ENCODE measurements at places on chromosomes 6 and 20. TPM values are rescaled to one million over a fixed set of nuclear protein-coding genes. Genes with fewer than 3 reads are reported as not detected.

The C6orf47 gene
- 16.2 TPM for total RNA-seq

The CRISP2 gene
- total RNA-seq, result not detected

The PAX1 gene
- under 0.01 TPM for total RNA-seq

The CFB gene
- 0.62 TPM for total RNA-seq

The SYCP2L gene
- total RNA-seq, result 9.8 TPM

The TMEM30A gene
- 166 TPM for total RNA-seq

The BMP5 gene
- total RNA-seq, result 4.4 TPM

DNA sequence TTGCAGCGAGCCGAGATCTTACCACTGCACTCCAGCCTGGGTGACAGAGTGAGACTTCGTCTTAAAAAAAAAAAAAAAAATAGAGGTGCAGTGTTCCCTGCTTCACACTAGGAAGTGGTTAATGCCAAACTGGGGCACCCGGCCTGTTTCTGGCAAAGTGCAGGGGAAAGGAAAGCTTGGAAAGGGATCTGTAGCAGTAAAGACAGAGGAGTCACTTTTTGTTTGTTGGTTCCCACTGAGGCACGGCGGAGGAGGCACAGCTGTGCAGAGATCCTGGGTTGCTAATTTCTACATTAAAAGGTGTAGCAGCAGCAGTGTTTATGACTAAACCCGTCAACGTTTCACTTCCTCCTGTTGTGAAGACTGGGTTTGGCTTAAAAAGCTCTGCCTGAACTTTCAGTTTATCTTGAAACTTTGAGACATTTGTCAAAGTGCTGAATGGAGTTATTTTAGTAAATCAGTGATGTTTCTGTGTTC lies 125.6 kb downstream of the CARMIL1 start:
- DNase-seq, result no peak

DNA sequence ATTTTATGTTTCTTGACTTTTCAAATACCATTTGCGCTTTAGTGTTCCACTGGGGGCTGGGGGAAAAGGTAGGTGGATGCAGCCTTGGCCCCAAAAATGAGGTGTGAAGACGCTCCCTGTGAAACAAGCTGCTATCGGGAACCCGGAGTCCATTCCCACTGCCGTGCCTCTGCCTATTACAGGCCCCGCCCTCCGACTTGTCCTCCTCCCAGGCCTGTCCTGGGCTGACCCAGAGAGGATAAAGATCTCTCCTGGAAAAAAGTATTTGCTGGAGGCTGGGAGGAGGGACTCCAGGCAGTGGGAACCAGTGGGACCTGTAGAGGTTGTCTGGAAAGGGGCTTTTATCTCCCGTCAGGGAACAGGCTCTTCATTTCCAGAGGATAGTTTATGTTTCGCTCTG lies 215.0 kb downstream of the SLC24A3 start:
- no peak for DNase-seq

- no peak for DNase-seq
Observed at GRCh38 chr20:19539191-19539590, 218.9 kb upstream of the RIN2 start.

DNA sequence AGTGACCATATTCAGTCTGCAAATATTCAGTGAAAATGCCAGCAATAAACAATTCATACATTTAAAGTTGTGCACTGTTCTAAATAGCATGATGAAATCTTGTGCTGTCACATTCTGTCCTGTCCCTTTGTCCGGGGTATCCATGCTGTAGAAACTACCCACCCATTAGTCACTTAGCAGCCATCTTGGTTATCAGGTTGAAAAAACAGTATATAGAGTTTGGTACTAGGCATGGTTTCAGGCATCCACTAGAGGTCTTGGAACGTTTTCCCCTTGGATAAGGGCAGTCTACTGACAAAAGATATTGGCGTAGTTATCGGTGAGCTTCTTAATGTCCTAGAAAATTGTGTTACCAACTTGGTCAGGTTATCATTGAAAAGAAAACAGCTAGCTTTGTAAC lies 12.3 kb upstream of the MAP3K7 start:
- no peak for DNase-seq

GRCh38 chr6:28433119-28433518 lies 10.2 kb downstream of the ZSCAN23 start:
- DNase-seq, result no peak

DNA sequence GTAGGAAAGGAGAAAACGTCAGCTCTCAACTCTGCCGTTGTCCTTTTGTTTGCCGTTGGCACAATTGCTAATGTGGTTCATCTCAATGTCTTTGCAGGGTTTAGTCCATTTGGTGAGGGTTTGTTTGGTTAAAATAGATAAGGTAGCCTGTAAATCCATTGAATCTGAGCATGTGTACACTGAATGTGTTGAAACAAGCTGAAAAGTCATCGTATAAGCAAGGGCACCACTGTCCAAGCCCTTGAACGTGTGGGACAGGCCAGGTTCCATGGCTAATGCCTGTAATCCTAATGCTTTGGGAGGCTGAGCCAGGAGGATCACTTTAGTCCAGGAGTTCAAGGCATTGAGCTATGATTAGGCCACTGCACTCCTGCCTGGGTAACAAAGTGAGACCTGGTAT lies 224.7 kb upstream of the PLCB4 start:
- DNase-seq, result no peak

DNA sequence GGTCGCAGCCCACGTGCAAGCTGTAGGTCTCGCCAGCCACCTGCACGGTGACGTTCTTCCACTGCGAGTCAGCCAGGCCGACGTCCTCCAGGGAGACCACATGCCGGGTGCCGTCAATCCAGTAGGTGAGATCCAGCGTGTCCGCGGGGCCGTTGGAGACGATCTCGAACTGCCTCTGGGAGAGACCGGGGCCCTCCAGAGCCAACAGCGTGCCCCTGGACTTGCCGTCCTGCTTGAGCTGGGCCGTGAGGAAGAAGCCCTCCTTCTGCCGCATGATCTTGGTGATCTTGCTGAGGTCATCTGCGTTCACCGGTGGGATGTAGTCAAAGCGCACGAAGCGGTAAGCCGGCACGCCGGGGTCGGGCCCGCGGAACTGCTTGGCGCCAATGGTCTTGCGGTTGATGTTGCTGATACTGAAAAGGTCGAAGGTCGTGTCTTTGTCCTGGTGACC lies 5.1 kb downstream of the THBS2 start:
- no peak for DNase-seq

GRCh38 chr6:157537556-157537955 lies 156.6 kb downstream of the ZDHHC14 start:
- no peak for DNase-seq

DNA sequence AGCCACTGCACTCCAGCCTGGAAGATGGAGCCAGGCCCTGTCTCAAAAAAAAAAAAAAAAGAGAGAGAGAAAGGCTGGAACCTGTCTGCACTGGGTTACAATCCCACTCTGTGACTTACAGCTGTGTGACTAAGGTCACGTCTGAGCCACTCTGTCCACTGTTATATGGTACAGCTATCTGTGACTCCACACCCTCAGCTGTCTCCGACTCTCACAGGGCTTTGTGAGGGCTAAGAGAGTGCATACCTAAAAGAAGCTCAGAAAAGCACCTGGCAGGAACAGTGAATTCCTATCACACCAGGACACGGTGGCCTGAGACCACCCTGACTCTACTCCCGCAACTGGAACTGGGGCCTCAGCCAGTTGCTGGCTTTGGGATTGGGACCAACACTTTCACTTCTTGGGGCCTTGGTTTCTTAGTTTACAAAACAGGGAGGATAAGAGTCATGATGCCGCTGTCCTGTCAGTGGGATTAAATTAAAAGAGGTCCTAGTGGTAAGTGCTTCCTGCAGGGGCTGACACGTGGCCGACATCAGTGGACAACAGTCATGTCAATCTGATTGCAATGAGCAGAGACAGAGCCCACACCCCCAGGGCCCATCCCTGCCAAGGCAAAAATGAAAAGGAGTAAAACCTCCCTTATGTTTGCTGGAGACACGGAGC lies 5.7 kb upstream of the CD93 start:
- no peak for DNase-seq

DNA sequence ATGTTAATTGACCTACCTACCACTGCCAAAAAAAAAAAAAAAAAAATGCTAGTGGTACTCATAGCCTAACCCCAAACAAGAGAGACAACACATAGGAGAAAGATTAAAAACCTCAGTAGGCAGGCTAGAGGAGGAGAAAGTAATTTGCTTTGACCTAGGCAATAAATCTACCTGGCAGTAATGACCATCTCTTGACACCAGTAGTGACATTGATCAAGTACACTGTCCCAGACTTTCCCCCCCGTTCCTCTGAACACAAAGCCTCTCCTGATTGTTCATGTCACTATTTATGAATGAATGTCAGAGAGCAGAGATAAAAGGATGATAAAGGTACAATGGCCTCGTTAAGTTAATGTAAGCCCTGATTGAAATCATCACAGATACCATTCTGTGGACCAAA lies 746.8 kb downstream of the CBLN4 start:
- no peak for DNase-seq

DNA sequence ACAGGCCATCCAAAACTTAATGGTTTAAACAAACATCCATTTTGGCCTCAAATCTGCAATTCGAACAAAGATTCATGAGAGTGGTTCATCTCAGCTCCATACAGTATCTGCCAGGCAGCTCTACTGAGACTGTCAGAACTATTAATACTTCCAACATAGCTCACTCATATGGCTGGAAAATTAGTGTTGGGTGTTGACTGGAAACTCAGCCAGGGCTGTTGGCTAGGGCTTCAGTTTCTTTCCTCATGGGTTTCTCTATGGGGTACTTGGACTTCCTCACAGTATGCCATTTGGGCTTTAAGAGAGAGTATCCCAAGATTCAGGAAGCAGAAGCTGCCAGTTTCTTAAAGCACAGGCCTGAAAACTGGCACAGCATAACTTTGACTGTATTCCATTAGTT lies 240.3 kb downstream of the TPBG start:
- DNase-seq, result no peak

- DNase-seq, result no peak
Observed at GRCh38 chr20:5539691-5540090, 210.5 kb upstream of the SHLD1 start.

GRCh38 chr6:42159431-42160024 lies 13.6 kb upstream of the GUCA1A start:
- DNase-seq, result no peak

Data from occipital lobe (tissue), 3 donors.